ENCODE measurements at places on chromosomes 7 and 10.
A peak's percentile ranks its signal among the peaks of the same experiment; 100 is the strongest.

DNA sequence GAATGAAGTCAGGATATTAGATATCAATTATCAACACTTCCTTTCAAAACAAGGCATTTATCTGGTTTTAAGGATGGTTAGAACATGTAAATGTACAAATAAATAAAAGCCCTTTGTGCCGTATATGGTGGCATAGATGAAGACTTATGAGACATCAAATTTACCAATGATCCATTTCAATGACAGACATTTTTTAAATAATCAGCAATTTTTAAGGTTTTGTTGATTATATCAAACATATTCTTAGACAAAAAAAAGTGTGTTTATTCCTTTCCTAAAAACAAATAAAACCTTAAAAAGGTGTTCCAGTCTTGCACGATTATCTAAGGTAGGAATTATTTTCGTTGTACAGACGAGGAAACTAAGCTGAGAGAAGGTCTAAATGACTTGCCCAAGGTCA, 13.8 kb downstream of the APBB1IP start:
- no peak for DNase-seq

DNA sequence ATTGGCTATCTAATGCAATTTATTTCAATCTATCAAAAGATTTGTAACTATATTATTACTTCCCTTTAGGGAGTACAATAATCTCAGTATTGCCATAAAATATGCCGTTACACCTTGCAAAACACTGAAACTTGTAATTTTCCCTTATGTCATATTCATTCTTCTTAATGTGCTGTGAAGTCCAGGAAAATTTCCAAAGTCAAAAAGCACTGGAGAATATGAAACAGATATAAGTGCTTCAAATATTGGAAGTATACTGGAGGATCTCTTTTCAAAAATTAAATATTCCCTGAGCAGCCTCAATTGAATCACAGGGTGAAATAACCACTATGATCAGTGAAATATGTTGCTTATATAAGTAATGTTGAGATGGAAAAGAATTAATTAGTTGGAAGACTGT, 356.0 kb downstream of the PPP1R3A start:
- no peak for DNase-seq

GRCh38 chr10:130804281-130804680, 507.2 kb downstream of the TCERG1L start:
- no peak for DNase-seq

- DNase-seq = no peak
Measured at GRCh38 chr10:33743429-33743857, 409.0 kb upstream of the NRP1 start.

GRCh38 chr7:2734084-2734686, 46.2 kb downstream of the AMZ1 start:
- no peak for DNase-seq

DNA sequence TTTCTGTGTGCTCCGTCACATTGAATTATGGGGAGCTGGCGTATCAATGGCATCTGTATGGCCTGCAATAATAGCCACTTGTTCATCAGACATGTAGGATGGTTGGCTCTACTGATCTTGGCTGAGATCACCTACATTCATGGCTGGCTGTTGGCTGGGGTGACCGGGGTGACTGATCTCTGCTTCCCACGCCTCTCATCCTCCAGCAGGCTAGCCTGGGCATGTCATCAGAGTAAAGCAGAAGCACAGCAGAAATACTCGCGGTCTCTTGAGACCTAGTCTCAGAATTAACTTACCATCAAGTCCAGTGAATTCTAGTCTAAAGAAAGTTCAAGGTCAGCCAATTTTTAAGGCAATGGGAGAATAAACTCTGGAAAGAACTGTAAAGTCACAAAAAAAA, 257.7 kb upstream of the GLI3 start:
- no peak for DNase-seq

DNA sequence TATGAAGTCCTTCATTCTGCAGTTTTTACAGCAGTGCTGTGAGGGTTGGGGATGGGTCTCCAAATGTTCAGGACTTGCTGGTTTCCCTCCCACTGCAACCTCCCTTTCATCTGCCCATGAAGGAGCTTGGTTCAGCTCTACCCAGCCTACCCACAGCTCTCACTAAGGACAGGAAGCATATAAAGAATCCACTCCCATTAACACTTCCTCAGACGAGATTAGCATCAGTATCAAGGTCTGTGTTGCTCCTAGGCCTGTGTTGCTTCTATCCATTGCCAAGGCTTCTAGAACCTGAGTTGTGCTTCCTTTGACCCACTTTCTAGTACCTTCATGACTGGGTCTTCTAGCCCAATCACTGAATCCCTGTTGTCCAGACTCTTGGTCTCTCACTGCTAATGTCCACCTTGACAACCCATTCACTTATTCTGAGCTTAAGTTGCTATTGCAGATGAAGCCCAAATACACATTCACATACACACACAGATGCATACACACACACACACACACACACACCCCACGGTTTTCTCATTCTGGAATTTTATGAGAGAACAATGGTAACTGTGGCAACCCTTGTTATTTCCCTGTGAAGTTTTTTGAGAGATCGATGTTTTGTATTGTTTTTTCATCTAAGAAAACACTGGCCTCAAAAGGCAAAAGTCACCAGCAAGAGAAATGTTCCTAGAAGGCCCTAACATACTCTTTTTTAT, 248.1 kb downstream of the MTERF1 start:
- DNase-seq = no peak

GRCh38 chr10:97024168-97025073, 161.3 kb downstream of the SLIT1 start:
- DNase-seq = no peak

DNA sequence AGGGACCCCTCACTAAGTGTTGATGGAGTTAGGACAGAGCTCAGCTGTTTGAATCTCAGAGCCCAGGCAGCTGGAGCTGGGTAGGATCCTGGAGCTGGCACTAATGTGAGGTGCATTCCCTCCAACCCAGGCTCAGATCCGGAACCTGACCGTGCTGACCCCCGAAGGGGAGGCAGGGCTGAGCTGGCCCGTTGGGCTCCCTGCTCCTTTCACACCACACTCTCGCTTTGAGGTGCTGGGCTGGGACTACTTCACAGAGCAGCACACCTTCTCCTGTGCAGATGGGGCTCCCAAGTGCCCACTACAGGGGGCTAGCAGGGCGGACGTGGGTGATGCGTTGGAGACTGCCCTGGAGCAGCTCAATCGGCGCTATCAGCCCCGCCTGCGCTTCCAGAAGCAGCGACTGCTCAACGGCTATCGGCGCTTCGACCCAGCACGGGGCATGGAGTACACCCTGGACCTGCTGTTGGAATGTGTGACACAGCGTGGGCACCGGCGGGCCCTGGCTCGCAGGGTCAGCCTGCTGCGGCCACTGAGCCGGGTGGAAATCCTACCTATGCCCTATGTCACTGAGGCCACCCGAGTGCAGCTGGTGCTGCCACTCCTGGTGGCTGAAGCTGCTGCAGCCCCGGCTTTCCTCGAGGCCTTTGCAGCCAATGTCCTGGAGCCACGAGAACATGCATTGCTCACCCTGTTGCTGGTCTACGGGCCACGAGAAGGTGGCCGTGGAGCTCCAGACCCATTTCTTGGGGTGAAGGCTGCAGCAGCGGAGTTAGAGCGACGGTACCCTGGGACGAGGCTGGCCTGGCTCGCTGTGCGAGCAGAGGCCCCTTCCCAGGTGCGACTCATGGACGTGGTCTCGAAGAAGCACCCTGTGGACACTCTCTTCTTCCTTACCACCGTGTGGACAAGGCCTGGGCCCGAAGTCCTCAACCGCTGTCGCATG, 5.2 kb downstream of the CHPF2 start:
- no peak for DNase-seq

- DNase-seq = no peak
Measured at GRCh38 chr10:129792141-129792540, 171.9 kb downstream of the EBF3 start.

- DNase-seq = no peak
Measured at GRCh38 chr10:91420868-91421267, 10.7 kb downstream of the HECTD2 start.

DNA sequence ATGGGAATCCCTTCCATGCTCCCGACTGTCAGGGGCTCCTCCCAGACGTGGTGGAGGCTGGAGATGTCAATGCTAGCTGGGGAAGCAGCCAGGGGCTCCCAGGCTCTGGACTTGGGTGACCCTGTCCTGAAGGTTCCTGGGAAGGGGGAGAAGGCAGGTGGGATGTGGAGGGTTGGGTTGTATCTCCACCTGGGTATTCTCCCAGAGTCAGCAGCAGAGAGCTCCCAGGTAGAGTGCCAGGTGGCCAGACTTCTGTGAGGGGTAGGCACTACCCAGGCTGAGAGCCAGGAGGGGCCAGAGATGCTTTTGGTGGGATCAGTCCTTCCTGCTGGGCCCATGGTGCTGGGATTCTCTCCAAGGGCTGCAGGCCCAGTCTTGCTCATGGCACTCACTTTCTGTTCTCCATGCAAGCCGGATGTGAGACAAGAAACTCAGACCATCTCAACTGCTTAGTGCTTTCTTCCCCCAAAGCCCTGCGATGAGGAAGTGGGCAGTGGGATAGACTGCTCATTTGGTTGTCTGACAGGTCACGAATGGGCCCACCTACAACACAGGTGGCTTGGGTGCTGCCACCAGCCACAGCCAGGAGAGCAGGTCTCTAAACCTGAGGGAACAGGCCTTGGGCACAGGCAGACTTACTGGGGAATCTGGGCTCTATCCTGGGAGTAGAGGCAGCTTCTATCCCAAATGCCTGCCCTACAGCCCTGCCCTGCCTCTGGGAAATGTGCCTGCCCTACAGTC, 52.5 kb upstream of the CAMK2B start:
- no peak for DNase-seq

GRCh38 chr7:79598351-79598750, 144.9 kb upstream of the MAGI2 start:
- DNase-seq = no peak

GRCh38 chr10:79498291-79498829, 14.0 kb upstream of the EIF5AL1 start:
- no peak for DNase-seq

DNA sequence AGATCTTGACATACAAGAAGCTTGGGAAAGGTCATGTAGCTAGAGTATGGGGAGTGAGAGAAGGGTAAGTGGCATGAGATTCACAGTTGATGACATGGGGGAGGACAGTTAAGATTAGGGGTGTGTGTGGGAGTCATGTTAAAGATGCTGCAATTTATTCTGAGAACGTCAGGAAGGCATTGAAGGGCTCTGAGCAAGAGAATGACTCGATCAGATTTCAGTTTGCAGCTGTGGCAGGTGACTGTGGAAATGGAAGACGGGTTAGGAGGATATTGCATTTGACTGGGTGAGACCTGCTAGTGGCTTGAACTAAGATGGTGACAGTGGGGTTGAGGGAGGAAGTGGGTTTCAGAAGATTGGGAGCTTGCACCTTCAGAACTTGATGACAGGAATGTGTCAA, 5.6 kb downstream of the CDC123 start:
- no peak for DNase-seq

DNA sequence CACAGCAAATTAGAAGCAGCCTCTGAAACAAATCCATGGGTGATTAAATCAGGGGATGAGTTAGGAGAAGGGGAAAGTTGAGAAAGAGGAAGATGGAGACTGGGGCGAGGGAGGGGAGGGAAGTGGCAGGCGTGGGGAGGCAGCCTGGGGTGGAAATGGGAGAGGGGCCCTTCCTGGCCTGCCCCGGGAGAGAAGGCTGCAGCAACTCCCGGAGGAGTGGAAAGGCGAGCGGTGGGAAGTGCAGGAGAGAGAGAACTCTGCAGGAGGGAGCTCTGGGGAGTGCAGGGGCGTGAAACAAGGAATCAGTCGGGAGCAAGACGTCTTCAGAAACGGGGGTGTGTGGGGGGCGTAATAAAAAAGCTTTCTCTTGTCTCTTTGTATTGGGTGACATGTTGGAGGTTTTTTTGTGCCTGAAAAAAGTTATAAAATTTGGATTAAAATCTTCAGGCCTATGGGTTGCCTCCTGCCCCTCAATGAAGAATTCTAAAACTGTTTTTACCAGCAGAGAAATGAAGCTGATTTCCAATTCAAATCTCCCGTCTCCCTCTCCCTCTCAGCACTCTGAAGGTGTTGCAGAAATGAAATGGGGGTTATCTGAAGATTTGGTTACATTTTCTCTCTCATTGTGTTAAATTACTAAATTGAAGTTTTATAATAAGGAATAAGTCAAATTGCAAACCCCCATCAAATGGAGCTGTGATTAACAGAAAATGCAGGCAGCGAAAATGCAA, 4.7 kb upstream of the UNCX start:
- DNase-seq = no peak

- DNase-seq = no peak
Measured at GRCh38 chr10:103747193-103747865, 108.0 kb downstream of the SH3PXD2A start.

GRCh38 chr10:24519950-24520349, 203.7 kb downstream of the ARHGAP21 start:
- no peak for DNase-seq

DNA sequence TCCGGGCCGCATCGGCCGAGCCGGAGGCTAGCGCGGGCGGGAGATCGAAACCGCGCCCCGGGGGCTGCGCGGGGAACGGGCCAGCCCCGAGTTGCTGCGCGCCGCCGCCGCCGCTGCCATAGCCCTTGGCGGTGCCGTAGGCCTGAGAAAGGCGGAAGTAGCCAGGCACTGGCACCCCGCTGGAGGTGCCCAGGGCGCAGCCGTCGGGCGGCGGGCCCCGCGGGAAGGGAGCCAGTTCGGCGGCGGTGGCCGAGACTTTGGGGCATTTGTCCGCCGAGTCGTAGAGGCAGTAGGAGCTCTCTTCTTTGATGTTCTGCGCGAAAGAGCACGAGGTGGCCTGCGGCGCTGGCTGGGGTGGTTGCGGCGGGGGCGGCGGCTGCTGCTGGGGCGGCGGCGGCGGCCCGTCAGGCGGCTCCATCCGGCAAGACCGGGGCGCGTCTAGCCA, 587 bp downstream of the HOXA10 start:
- peak; percentile 72 for DNase-seq

DNA sequence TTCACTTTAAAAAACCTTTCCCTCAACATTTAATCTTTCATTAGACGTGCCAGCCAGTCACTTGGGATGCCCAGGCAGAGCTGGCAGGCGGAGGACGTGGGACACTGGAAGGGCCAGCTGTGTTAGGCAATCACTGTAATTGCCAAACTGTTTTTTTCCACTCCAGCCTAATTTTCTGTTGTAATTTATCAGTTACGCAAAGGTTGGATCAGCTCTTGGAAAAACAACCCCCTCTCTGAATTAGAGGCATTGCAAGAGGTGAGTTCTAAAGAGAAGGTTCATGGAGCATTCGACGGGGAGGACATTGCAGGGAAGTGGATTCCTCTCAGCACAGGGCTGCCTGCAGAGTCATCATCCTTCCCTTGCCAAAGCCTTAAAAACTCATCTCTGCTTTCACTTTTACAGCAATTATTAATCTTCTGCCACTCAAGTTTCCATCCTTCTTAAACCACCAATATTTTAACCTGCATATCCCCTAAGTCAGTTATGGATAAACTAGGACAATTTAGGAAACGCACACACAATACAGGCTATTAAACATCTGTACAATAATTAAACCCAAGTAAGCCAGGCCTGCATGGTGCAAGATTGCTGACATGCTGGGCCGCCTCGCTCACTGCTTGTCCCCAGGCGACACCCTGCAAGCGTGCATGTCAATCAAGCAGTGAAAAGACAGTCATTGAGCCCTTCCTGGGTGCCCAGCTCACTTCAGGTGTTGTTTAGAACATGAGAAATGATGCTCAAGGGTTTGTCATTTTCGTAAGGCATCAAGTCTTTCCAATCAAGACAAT, 272.3 kb upstream of the RNF32 start:
- no peak for DNase-seq

GRCh38 chr7:22192801-22193200, 164.2 kb downstream of the RAPGEF5 start:
- DNase-seq = no peak

All from suprapubic skin (tissue), 4 donors.